ENCODE measurements at places on chromosomes 3 and 15.

GRCh38 chr3:37640636-37641375 is 220.9 kb upstream of the CTDSPL start:
- DNase-seq: no peak

- DNase-seq: no peak
Measured at GRCh38 chr15:34951993-34952392, 17.5 kb downstream of the AQR start.

DNA sequence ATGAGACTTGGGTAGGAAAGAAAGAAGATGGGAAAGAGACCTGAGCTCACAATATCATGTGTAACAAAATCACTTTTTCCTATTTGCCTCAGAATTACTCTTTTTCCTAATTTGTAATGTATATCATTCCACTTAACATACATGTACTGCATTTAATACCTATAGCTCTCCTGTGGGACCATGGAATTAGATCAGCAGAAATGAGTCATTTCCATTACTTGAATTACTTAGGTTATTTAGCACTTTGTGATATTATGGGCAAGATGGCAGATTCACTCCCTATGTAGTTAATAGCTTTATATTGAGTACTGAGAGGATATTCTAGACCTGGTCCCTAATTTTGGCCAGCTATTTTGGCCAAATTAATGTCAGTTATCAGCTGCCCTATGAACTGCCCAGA is 70.5 kb downstream of the ZNF609 start:
- DNase-seq: no peak

DNA sequence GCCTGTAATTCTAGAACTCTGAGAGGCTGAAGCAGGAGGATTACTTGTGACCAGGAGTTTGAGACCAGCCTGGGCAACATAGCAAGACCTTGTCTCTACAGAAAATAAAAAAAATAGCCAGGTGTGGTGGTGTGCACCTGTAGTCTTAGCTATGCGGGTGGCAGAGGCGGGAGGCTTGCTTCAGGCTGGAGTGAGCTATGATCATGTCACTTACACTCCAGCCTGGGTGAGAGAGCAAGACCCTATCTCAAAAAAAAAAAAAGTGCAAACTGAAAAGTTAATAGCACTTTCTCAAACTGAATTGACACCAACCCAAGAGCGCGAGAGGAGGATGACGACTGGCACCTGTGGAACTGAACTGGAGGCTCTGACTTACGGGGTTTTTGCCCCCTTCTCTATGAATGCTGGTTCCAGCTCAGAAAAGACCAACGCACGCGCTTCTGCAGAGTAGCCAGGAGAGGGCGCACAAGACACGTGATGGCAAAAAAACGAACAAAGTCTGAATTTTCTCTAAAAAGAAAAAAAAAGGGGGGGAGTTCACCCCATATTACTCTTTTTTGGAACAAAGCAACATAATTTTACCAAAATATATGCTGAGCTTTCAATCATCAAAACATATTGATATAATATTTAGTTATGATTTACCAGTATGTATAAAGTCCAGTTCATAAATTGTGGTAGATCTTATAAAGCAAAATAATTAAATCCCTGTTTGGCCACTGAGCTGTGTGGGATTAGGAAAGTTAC is 23.7 kb downstream of the CFAP92 start:
- DNase-seq: peak; percentile 68

DNA sequence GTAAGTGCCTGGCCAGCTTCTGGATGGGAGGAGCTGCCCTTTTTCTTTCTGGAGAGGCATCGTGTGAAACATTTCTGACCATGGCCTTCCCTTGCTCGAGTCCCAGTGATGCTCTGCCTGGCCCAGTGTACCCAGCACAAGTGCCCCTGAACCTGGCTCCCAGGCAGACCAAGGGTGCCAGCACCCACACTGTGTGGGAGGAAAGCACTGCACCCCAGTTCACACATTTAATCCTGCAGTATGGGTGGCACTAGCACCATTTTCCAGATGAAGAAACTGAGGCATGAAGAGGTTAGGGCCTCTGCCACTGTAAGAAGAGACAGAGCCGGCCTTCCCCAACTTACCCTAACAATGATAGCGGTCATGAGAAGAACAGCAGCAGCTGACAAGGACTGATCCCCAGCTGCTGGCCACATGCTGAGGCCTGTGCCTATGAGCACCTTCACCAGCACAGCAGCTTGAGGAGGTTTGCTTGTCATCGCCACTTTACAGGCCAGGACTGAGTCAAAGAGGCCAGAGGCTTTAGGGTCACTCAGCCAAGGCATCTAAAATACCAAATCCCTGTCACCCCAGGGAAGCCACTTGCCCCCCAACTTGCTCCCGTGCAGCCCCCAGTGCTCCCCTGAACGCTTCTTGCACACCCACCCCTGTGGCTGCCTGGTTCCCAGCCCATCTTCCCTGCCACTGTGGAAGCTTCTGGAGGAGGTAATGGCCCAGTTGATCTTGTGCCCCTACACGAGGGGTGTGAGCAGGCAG is 15.0 kb downstream of the PRR23E start:
- no peak for DNase-seq

DNA sequence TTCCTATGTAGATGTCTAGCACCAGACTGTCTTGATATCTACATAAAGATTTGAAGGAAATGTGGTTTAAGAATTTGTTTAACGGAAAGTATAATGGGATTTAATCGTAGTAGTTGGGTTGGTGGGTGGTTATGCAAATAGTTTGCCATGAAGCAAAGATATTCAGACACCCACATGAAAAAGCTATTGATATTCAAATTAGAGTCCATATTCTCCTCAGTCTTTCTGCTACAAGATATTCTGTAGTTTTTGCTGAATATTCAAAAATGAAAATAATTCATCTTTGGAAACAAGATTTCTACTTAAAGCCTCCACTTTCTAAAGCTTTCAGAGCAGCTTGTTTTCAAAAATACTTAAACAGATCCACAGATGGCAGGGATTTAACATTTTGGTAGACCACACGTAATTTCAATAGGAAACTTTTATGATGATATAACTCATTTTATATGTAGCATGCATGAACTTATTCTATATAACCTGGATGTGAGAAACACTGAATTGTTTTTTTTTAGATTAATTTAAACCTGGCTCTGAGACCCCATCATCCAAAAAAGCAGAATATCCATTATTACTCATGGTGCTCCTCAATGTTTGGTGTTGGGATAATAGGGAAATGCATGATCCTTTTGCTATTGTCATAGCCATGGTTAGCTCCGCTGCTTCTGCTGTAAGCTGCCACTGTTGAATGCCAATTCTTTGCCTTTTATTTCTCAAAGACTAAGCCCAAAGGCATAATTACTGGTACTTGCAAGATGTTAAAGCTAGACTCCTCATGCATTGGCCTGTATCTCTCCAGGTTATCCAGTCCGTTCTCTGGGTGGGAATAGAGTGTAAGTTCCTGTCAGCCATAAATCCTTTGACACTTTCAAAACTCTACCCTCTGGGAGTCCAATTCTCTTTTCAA is 98.0 kb downstream of the GMNC start:
- no peak for DNase-seq

Data from GM13977 (cell line).